Large intestine (tissue), 12 donors: ENCODE measurements at places on chromosomes 1 and 21. TPM values are rescaled to one million over a fixed set of nuclear protein-coding genes. Genes with fewer than 3 reads are reported as not detected.

DNA sequence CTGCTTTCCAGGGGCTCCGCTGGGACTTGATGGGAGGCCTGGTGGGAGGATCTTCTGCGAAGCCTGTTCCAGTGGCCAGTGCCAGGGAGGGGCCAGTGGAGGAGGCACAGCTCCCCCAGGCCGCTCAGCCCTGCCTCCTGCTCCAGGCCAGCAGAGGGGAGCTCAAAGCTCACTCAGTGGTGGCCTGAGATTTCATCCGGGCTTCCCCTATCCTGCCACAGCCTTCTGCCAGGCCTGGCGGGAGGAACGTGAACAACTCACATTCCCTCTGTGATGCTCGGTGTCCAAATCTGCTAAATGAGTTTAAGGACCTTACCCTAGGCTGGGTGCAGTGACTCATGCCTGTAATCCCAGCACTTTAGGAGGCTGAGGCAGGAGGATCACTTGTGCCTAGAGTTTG, 3.3 kb downstream of the CLCNKB start:
- DNase-seq = no peak

DNA sequence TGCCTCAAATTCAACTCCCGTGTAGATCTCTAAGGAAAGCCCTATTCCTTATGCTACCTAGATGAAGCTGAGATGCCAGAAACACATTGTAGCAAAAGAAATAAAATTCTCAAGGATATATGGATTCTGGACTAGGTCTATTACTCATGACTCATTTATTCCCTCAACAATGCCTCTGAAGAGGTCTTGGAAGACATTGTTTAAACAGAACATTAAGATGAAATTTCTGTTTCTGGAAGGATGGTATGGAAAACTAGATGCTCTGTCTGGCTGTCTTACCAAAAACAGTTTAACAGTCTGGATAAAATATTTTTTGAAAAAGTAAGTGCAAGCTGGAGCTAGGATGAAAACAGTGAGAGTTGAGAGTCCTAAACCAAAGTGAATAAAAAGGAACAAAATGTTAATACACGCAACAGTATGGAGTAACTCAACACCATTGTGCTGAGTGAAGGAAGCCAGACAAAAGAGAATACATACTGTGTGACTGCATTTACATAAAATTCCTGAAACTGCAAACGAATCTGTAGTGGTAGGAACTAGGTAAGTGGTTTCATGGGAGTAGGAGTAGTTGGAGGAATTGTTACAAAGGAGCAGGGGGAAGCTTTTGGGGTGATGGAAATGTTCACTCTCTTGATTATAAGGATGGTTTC, 59.3 kb upstream of the GNG12 start:
- no peak for DNase-seq

DNA sequence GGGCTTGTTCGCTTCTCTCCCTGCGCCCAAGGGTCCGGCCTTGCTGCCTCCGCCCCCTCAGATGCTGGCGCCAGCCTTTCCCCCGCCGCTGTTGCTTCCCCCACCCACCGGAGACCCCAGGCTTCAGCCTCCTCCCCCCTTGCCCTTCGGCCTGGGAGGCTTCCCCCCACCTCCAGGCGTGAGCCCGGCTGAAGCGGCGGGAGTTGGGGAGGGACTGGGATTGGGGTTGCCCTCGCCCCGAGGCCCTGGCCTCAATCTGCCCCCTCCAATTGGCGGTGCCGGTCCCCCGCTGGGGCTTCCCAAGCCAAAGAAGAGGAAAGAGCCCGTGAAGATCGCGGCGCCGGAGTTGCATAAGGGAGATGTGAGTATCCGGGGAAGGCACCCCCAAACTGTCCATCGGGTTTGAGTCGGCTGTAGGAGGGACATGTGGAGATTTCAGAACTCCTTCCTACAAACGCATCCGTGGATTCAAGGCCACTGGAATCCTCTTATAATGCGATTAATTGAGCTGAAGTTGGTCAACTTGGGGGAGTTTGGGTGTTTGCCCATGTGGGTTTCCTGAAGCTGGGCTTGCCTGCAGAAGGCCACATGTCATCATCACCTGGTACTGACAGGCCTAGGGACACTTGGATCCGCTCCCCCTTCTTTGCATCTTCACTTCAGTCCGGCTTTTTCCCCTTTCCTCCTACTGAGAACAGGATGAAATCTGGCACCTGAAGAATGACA, 707 bp downstream of the PRCC start:
- DNase-seq = peak; percentile 50

GRCh38 chr1:18920931-18921330, 18.6 kb upstream of the ALDH4A1 start:
- no peak for DNase-seq

DNA sequence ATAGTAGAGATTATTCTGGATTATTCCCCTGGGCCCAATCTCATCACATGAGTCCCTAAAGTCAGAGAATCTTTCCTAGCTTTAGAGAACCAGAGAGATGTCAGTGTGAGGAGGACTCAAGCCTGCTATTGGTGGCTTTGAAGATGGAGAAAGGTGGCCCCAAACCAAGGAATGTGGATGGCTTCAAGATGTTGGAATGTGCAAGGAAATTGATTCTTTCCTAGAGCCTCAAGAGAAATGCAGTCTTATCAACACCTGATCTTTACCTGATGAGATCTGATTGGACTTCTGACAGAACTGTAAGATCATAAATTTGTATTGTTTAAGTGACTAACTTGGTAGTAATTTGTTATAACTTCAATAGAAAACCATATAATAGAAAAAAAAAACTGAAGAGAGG, 51.0 kb downstream of the NME7 start:
- DNase-seq = no peak

GRCh38 chr1:21567241-21568005, 58.2 kb downstream of the ALPL start:
- no peak for DNase-seq

DNA sequence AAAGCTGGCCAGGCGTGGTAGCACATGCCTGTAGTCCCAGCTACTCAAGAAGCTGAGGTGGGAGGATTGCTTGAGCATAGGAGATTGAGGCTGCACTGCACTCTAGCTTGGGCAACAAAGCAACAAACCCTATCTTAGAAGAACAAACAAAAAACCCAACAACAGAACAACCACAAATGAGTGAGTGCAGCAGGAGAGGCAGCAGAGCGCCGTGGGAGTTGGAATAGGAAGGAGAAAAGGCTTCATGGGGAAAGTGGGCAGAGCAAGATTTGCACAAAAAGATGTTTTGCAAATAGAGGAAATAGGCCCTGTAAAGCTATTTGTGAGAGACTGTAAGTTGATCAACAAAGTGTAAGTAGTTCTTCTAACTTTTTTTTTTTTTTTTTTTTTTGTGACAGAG, 19.6 kb downstream of the SMAP2 start:
- DNase-seq = no peak

DNA sequence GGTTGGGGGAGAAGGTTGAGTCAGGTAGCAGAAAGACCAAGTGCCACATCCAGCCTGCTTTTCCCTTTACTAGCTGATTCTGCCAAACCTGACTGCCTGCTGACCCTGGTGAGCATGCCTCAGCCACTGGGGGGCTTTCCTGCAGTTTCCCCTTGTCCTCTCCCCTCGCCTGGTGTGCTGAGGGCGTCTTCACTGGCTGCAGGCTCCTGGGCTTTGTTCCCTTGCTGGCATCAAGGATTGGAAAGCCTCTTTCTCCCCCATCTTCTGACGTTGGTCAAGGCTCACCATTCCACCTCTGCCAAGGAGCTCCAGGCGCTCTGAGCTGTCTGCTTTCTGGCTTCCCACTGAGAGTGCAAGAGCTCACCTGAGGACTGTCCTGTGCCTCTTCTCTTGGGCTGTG, 28.4 kb downstream of the MAN1C1 start:
- DNase-seq = no peak

DNA sequence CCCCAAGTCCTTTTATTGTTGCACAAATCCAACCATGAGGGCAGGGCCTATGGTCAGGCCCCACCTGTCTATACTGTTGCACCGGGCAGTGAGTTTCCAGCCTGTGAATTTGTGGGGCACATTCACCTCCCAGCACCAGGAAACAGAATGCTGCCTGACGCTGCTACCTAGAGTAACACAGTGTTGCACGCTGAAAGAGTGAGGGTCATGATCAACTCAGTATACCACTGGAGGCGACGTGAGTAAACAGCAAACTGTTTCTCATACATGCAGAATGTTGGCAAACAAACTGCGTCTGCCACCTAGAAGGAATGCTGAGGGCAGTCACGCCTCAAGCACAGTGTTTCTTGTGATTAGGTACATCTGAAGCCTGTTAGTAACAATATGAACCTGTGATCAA, 13.4 kb upstream of the LRRC47 start:
- DNase-seq = no peak

TFF3 gene
- polyA plus RNA-seq = 585 TPM

DNM3 gene
- 2.2 TPM for polyA plus RNA-seq

PRDM16 gene
- polyA plus RNA-seq = 20.6 TPM

SYT2 gene
- 1.4 TPM for polyA plus RNA-seq

TEX38 gene
- 0.09 TPM for polyA plus RNA-seq

UBE2U gene
- polyA plus RNA-seq = 0.15 TPM

CR2 gene
- polyA plus RNA-seq = 0.27 TPM

PATJ gene
- polyA plus RNA-seq = 33.0 TPM
